ENCODE measurements at places on chromosomes 6 and 20.

DNA sequence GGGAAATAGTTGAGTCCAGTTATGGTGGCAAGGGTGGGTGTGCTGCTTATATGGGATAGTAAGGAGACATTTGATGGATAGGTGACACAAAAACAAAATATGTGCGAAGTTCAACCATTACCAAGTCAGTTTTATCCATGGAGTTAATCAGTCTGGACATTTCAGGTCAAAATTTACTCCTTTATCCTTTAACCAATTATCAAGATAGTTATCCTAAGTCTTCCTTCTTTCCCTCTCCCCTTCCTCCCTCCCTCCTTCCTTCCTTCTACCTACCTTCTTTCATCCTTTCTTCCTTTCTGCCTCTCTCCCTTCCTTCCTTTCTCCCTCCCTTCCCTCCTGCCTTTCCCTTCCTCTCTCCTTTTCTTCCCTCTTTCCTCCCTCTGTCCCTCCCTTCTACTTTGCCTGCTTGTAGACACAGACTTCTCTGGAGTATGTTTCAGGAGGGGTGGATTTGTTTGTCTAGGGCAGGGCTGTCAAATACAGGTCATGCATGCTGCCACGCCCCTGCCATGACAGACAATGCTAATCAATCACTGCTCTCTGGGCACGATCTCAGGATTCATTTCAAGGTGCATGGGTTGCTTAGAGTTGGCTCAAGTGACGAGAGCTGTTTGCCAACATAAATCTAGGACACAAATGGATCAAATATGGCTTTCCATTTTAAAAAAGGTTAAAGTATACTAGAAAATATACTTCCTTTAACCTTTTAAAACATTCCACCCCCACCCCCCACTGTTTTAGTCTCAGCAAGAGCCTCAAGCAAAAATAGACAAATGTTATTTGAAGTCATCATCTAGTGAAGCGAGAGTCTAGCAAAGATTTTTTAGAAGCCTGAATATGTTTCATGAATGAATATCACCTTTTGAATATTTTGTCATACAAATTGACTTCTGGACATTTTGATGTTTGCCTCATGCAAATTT lies 281.6 kb upstream of the CITED2 start:
- no peak for DNase-seq

- no peak for DNase-seq
These were observed 83.1 kb downstream of the FKBP5 start for GRCh38 chr6:35605600-35605999.

- DNase-seq = no peak
These were observed 108.4 kb upstream of the FOXQ1 start for GRCh38 chr6:1203546-1203945.

DNA sequence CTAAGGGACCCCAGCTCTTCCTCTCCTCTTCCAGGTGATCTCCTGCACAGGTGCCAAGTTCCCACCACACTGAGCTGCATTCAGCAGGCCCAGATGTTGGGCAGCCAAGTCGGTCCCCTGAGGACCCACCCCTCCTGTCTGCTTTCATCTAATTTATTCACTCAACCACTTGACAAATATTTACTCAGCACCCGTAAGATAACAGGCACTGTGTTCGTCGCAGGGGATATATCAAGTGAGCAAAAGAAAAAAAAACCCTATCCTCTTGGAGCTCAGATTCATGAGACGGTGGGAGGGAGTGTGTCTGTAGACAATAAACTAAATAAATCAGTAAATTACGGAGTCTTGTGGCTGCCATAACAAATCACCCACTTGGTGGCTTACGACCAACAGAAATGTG lies 143.6 kb downstream of the MRPL14 start:
- DNase-seq = no peak

GRCh38 chr6:136066005-136066404 lies 184.1 kb downstream of the MTFR2 start:
- DNase-seq = no peak

- DNase-seq = no peak
These were observed 218.6 kb upstream of the PMEPA1 start for GRCh38 chr20:57928181-57928967.

- DNase-seq = no peak
These were observed 92.6 kb upstream of the SLC22A23 start for GRCh38 chr6:3549314-3549940.

- DNase-seq = no peak
These were observed 7.5 kb downstream of the LRRC73 start for GRCh38 chr6:43502666-43503065.

GRCh38 chr20:12177657-12178293 lies 260.1 kb downstream of the BTBD3 start:
- no peak for DNase-seq

DNA sequence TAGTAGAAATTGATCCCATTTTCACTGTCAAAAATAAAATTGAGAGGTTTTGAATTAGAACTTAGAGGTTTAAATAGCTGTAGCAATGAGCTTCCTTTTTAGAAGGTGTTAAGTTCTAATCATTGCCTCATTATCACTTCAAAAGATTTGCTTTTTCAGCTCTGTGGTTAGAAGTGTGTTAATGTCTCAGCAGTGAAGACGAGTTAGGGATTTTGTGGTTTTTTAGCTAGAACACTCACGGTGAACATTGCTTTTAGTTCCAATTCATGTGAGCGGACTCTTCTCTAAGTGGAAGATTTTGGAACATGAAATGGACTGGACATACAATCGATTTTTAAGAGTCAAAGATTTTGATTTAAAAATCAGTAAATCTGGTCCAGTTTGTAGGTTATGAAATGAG lies 12.7 kb upstream of the IFNGR1 start:
- DNase-seq = no peak

GRCh38 chr6:83574783-83575182 lies 62.4 kb downstream of the PRSS35 start:
- DNase-seq = no peak
